ENCODE measurements at places on chromosomes 5 and 9. TPM values are rescaled to one million over a fixed set of nuclear protein-coding genes. Genes with fewer than 3 reads are reported as not detected.

The DPP7 gene
- total RNA-seq = 190 TPM

The EPB41L4A gene
- 44.8 TPM for total RNA-seq

The SLC44A1 gene
- 55.2 TPM for total RNA-seq

The HEXB gene
- total RNA-seq = 355 TPM

The PHYHD1 gene
- 39.8 TPM for total RNA-seq

The STPG3 gene
- total RNA-seq = 0.38 TPM

The TUSC1 gene
- total RNA-seq = 11.6 TPM

The GARIN3 gene
- total RNA-seq = not detected

The CENPK gene
- 2.9 TPM for total RNA-seq

The TAF11L10 gene
- not detected for total RNA-seq

The TRMT10B gene
- 8.8 TPM for total RNA-seq

The ZFP37 gene
- total RNA-seq = 1.1 TPM

The POU5F2 gene
- total RNA-seq = 1.8 TPM

The GFI1B gene
- 1.1 TPM for total RNA-seq
